ENCODE measurements at places on chromosomes 1 and 21.

DNA sequence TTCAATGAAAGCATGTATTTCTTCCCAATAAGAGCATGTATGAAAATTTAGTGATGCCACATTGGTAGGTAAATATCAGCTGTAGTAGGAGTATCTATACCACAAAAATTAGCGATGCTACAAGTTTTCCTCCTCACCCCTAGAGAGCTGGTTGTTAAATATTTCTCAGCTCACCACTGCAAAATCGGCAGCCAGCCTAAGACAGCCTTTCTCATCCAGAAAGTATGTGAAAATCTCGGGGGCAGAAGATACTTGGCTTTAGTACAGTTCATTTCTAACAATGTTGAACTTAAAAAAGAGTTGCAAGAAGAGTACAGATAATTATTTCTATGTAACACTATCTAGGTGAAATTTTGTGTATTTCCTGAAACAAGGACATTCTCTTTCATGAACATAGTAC is 235.4 kb downstream of the TPR start:
- no peak for DNase-seq

- DNase-seq, result no peak
Observed at GRCh38 chr1:180112984-180113647, 41.6 kb upstream of the QSOX1 start.

GRCh38 chr1:112849425-112850033 is 106.5 kb downstream of the SLC16A1 start:
- DNase-seq, result no peak

GRCh38 chr1:234763367-234763766 is 153.4 kb upstream of the IRF2BP2 start:
- no peak for DNase-seq

- no peak for DNase-seq
Observed at GRCh38 chr1:2415337-2415736, 3.0 kb upstream of the PEX10 start.

GRCh38 chr1:92662048-92662447 is 122.9 kb downstream of the EVI5 start:
- no peak for DNase-seq

DNA sequence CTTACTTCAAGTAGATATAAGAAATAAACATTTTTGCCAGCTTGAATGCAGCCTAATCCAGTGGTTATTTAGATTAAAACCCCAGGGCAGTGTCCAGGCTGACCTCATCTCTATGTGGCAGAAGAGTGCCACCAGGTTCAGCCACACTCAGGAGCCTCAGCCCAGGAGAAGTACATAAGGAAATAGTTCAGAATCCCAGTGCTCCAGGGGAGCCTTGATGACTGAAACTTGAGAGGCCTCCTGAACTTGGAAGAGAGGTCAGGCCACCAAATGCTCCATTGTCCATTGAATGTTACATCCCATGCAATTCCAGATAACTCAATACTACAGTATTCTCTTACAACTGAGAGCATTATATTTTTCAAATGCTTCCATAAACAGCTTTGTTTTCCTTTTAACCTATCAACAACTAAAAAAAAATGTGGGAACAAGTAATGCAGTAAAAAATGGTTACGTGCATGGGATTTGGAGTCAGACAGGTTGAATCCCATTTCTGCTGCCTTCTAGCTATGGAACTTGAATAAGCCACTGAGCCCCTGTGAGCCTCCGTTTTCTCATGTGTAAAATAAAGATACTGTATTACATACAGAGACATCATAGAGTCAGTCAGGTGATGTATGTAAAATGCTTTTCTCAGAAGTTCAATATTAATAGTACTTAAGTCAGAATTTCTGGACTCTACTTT is 248.0 kb downstream of the PLPP3 start:
- no peak for DNase-seq

DNA sequence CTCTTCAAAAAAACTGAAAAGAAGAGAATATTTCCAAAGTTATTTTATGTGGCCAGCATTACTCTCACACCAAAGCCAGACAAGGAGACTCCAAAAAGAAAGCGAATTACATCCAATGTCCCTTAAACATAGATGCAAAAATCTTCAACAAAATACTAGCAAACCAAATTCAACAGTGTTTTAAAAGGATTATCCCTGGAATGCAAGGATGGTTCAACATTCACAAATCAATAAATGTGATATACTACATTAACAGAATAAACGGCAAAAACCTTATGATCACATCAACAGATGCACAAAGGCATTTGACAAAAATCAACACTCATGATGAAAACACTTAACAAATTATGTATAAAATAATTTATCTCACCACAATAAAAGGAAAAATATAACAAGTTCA is 207.8 kb downstream of the DENND1B start:
- no peak for DNase-seq

- no peak for DNase-seq
Observed at GRCh38 chr1:214012418-214012817, 24.6 kb downstream of the PROX1 start.

DNA sequence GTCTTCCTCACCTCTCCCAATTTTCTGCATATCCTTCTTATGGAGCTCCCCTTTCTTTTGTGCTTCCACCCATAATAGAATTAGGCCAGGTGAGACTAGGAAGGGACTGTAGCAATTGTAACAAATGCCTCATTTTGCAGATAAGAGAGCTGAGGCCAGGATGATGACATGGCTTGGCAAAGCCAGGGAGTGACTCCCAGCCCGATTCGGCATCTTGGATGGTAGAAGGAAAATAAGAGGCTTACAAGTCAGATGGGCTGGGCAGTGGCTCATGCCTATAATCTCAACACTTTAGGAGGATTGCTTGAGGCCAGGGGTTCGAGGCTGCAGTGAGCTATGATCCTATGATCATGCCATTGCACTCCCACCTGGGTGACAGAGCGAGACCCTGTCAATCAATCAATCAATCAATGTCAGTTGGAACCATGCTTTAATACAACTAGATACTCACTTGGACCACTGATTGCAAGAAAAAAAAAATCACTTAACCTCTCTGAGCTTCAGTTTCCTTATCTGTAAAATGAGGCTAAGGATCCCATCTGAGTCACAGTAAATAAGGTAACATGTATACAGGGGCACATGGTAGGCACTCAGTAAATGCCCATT is 51.6 kb downstream of the PLEKHA6 start:
- no peak for DNase-seq

GRCh38 chr1:231842441-231842840 is 215.9 kb downstream of the DISC1 start:
- DNase-seq, result no peak

DNA sequence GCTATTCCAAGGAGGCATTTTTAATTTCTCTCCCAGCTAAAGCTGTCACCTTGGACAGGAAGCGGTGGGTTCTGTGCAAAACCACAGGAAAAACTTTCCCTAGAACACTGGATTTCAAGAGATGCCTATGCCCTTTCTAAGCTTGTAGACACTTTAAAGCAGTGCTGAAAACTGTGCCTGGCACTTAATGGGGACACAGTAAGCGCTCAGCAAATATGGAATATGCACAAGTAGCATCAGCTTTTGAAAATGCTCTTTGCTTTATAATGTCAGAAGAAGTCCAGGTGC is 50.9 kb upstream of the TARBP1 start:
- no peak for DNase-seq

DNA sequence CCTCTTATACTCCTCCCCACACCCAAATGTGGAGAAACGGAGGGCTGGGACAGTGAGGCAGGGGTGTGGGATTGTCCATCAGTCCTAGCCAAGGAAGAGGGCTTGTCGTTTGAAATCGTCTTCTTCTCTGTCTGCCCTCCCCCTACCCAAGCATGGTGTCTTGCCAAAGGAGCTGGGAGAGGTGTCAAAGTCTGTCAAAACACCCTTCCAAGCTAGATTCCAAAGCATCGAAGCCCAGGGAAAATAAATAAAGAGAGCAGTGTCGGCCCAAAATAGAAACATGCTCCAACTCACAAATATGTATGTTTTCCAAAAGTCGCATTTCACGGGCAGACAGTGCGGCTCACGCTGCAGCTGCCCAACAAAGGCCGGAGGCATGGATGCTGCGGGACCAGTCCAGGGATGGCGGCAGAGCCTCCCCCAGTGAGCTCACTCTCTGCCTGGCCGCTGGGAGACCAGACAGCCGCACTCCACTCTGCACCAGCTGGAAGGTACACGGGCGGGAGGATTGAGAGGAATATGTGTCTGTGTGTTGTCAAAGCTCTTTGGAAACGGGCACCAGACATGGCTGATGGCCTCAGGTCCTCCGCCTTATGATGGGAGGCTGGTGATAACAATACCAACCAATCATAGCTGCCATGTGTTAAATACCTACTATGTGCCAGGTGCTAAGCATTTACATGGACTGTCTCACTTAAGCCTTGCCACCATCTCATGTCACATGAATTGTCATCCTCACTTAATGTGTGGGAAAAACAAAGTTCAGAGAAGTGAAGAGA is 3.9 kb downstream of the DISP3 start:
- no peak for DNase-seq

GRCh38 chr1:226787638-226788037 is 48.6 kb upstream of the ITPKB start:
- DNase-seq, result no peak

DNA sequence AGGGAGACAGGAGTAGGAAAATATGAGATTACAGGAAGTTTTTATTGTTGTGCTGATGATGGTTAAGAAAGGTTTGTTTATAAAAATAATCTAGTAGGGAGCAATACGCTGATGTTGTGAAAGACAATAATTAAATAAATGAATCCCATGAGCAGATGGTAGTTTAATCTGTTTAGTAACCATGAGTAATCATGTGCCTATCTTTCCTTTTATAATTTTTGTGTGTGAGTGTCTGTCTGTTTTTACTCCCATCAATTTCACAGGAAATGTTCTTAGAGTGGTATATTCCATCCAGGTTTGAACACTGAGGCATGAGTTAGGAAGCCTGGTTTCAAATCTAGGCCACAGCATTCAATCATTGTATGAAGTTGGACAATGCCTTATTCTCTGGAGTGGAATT is 180.5 kb downstream of the OLFM3 start:
- DNase-seq, result no peak

DNA sequence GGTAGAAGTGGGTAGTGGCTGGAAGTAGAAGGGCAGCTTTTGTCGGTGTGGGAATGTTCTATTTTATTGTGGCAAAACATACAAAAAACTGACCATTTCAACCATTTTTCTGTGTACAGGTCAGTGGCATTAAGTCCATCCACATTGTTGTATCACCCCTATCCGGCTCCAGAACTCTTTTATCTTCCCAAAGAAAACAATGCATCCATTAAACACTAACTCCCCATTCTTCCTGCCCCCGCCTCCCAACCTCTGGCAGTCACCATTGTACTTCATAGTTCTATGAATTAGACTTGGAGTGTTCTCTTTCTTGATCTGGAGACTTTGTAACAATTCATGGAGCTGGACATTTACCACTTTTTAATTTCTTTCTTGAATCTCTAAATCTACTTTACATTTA is 55.7 kb downstream of the DEGS1 start:
- no peak for DNase-seq

DNA sequence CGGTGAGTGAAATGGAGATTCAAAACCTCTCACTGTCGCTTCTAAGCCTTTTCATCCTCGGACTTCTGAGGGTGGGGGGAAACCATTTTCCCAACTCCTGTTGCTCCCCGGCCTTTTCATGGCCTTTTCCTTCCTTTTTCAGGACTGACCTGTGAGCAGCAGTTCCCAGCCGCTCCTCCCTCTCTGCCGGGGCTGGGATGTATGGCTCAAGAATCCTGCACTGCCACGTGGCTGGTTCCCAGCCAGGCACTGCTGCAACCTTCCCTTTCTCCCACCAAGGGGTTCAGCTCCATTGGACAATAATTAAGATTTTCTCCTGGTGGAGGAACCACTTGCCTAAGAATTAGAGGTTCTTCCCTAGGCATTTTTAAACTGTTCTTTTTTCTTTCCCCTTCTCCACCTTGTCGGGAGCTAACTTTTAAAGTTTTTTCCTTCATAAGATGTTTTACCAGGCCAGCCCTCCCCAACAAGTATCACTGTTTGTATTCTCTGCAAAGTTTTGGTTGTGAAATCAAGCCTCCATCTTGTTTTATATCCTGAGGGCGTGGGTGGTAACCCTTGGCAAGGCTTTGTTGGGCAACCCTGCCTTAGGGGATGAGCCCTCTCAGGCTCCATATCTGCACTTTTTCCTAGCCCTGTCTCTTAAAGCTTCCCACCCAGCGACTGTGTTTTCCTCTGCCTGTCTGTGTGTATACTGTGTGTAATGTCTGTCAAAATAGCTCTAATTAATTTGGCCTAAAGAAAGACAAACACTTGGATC is 1166.6 kb upstream of the ADGRL2 start:
- no peak for DNase-seq

- DNase-seq, result no peak
Observed at GRCh38 chr1:117942293-117942692, 12.8 kb downstream of the WDR3 start.
